ENCODE measurements at places on chromosomes 5 and 9.

DNA sequence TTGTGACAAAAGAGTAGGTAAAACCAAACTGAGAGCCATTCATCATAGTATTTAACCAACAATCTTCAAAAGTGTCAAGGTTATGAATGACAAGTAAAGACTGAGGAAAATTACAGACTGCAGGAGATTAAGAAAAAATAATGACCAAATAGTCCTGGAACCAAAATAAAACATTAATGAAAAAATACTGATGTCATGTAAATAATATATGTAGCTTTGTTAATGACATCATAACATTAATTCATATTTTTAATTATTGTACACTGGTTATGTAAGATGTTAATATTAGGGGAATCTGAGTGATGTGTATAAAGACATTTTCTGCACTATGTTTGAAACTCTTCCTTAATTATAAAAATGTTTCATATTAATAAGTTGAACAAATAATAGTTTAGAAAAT lies 436.7 kb downstream of the CYLC2 start:
- no peak for DNase-seq

DNA sequence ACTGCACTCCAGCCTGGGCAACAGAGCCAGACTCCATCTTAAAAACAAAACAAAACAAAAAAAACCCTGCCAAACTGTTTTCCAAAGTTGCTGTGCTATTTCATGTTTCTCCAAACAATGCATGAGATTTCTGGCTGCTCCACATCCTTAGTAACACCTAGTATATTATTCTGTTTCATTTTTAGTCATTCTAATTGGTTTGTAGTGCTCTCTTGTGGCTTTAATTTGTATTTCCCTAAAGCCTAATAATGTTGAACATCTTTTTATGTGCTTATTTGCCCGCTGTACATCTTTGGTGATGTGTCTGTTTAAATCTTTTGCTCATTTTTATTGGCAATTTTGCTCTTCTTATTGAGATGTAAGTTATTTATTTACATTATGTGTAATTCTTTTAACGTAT lies 18.4 kb upstream of the TTC1 start:
- DNase-seq = no peak

DNA sequence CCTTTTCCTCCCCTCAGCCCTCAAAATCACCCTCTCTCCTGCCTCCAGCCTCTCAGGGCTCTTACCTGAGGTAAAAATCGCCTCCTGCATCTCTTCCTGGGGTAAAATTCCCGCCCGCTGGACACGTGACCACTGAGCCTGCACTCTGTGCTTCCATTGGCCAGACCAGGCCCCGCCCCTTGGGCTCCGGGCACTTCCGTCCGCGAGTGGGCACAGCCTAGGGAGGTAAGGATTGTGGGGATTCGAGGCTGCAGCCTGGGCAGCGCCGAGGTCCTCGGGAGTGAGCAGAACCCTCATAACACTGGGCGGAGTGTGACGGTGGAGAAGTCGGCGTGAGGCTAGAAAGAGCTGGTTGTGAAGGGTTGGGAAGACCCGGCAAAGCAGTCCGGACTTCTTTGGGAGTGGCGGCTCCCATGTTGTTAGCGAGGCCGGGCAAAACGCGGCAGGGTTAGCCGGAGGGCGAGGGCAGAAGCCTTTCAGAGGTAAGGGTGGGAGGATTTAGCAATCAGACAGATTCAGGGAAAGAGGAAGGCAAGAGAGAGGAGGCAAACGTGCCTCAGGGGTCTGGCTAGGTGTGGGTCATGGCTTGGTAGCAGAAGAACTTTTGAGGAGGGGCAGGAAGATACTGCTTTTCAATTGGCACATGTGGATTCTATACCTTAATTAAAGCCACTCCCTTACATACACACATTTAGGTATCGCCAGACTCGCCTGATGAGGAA lies at the start of gene SHOC1:
Gene SHOC1, minus strand, starts transcription at position 103 of the 722 bp plus-strand sequence. CDS start 3,519 bp downstream, outside the sequence.
- DNase-seq = no peak

DNA sequence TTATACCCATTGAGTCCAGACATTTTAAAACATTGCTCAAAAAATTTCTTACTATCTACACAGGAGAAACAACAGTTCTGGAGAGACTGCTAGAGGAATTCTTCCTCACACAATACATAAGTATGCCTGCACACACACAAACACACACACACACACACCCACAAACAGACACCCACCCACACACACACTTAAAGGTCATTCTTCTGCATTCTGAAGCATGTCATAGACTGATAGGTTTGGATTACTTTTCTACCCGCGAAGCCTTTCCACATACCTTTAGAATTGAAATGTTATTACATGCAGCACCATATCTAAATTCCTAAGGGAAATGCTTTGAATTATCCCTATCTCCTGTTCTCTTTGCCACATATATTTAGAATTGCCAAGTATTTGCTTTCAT lies 80.2 kb downstream of the FAM174A start:
- no peak for DNase-seq

DNA sequence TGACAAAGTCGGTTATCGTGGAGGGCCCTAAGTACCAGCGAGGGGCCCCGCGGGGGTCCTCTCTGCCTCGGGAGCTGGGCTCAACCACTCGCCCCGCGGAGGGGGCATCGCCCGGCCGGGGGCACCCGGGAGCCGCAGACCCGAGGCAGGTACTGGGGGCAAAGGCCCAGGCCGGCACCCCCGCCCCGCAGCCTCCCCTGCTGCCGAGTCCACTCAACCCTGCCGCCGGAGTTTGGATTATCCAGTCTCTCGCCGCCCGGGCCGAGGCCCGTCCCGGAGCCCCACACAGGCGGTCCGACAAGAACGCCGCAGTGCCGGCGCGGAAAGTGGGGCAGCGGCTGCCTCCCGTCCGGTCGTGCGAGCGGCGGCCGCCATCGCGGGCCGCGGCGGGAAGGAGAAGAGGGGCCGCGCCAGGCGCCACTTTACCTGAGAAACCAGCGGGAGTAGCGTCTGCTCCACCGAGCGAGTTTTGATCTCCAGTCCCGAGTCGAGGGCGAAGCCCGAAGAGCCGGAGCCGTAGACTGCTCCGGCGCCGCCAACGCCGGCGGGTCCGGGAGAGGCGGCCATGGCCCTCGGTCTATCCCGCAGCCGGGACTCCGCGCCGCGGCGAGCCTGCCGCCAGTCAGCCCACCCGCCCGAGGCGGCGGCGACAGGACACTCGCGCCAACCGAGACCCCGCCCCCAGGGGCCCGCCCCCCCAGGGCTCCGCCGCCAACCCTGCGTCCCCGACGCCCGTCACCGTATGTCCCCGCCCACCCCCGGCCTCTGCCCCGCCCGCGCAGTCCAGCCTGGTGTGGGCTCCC lies at the start of gene CTNNAL1:
Gene CTNNAL1, minus strand, starts transcription at position 624 of the 803 bp plus-strand sequence. Its CDS starts 57 bp downstream, at position 567.
- DNase-seq = no peak

- DNase-seq = no peak
These were observed 182.9 kb upstream of the RIOK2 start for GRCh38 chr5:97365918-97366317.

DNA sequence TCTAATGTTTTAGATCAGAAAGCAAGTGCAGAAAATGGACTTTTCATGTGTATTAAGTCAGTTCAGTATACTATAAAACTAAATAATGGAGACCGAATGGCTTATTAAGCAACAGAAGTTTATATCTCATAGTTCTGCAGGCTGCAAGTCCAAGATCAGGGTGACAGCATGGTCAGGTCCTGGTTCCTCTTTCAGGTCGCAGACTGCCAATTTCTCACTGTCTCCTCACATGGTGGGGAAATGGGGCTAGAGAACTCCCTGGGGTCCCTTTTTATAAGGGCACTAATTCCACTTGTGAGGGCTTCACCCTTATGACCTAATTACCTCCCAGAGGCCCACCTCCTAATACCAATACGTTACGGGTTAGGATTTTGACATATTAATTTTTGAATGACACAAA lies 48.7 kb downstream of the RICTOR start:
- DNase-seq = no peak

DNA sequence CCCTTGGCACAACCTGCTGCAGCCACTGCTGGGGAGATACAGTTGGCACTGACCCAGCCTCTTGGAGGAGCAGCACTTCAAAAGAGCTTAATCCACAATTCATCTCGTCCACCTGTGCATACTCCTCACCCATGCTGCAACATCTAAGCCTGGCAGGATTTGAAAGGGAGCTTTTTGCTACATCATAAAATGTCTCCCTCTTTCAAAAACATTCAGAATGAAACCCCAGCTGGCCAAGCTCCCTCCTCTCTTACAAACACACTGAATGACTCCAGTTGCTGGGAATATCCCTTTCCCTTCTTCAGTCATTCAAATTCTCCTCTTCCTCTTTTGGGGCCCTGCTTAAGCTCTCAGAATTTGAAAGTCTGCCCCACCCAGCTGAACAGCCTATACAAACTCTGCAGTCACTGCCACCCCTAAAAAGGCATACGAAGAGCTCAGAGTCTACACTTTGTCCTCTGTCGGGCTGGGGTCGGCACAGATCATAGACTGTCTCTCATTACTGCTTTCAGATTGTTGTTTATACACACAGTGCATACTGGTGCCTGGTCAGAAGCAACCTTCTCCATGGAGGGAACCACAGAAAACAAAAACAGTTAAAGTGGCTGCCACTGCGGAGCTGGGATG lies 8.8 kb upstream of the C5orf15 start:
- no peak for DNase-seq

GRCh38 chr9:131701436-131701781 lies 38.5 kb downstream of the RAPGEF1 start:
- DNase-seq = no peak

DNA sequence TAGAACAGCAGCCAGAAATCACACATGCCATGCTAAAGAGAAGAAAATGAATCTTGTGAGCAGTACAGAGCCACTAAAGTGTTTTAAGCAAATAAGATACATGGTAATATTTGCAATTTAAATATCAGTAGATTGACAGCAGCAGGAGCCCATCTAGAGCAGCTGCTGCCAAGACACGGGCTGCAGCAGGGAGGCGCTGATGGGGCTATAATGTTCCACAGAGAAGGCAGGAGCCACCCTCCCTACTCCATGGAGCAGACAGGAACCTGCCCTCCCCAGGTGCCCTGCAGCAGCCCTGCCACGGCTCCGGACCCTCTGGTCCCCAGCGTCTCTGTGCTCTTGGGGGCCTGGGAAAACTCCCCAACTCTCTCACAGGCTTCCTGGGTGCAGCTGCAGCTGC lies 224.1 kb upstream of the ISL1 start:
- DNase-seq = no peak

GRCh38 chr9:123928533-123929176 lies 1.3 kb downstream of the DENND1A start:
- DNase-seq = no peak

DNA sequence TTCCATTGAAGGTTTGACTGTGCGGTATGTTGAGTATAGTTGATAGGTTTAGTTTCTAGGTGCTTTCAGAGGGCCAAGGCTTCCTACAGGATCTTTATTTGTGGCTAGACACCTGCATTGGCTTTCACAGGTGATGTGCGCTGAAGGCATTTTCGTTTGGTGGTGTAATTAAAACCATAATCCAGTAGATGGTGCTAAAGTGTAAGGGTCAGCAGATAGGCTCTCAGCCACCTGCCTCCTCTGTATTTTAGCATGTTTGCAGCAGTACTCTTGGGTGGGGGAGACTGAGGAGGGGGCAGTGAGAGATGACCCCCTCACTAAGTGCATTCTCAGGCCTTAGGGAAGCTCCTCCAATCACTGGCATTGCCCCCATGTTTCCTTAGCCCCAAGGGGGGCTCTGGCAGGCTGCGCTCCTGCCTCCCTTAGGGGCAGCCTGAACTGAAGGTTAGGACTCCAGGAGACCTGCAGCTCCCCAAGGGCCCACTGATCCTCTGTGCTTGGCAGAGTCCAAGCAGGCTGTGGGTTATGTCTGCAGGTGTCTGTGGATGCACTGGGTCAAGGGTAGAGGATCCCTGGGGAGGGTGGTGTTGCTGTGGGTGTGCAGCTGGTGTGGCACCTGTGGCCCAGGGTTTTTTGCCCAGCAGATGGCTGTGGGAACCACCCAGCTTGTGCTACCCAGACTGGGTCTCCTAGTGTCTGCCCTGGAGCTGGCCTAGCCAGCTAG lies 23.4 kb downstream of the CDK20 start:
- DNase-seq = no peak

DNA sequence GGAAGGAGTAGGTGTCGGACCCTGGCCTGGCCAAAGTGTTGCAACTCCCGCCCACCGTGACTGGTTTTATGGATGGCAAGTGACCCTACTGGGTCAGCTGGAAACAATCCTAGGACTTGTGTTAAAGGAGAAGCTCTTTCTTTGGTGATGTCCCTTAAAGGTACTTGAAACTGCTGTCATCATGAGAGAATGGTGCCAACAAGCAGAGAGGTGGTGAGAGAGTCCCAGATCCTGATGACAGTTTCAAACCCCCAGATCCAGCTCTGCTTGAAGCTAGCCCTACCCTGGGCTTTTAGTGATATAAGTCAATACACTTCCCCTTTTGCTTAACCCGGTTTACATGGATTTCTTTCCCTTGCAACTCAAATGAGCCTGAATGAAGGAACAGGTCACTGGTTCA lies 72.5 kb upstream of the UBTD2 start:
- DNase-seq = no peak

DNA sequence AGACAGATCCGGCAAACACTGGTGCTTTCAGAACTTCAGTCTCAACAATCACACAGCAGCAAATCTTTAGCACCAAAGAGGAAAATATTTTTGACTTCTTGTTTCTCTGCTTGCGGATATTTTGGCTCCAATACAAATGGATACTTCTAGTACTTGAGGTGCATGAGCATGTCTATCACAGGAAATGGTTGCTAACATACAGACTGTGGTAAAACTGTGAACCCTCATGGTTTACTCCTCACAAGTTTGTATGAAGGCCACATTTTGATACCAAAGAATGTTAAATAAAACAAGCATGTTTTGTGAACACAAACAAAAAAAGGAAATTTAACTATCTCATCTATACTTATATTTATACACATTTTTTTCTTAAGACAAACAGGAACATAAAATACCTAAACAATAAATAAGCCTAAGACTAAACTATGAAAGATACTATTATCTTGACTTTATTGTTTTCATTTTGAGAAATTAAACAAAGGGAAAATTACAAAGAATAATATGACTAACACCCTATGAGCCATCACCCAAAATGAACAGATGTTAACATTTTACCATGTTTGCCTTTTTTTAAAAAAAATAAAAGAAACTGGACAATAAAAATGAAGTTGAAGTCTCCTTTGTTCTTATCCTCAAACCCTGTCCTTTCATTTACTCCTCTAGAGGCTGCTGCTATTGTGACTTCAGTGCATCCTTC lies 135.0 kb upstream of the LHFPL2 start:
- DNase-seq = no peak

- DNase-seq = no peak
These were observed 145.7 kb downstream of the ARHGAP26 start for GRCh38 chr5:142915813-142916424.

GRCh38 chr9:127451858-127452656 lies 747 bp downstream of the LRSAM1 start:
- DNase-seq = no peak

All from brain pericyte (primary cell).